ENCODE measurements at places on chromosomes 4 and X.

- DNase-seq = no peak
Measured at GRCh38 chr4:118814891-118815290, 21.0 kb downstream of the SEC24D start.

- no peak for DNase-seq
Measured at GRCh38 chrX:19193565-19193964, 71.3 kb upstream of the ADGRG2 start.

DNA sequence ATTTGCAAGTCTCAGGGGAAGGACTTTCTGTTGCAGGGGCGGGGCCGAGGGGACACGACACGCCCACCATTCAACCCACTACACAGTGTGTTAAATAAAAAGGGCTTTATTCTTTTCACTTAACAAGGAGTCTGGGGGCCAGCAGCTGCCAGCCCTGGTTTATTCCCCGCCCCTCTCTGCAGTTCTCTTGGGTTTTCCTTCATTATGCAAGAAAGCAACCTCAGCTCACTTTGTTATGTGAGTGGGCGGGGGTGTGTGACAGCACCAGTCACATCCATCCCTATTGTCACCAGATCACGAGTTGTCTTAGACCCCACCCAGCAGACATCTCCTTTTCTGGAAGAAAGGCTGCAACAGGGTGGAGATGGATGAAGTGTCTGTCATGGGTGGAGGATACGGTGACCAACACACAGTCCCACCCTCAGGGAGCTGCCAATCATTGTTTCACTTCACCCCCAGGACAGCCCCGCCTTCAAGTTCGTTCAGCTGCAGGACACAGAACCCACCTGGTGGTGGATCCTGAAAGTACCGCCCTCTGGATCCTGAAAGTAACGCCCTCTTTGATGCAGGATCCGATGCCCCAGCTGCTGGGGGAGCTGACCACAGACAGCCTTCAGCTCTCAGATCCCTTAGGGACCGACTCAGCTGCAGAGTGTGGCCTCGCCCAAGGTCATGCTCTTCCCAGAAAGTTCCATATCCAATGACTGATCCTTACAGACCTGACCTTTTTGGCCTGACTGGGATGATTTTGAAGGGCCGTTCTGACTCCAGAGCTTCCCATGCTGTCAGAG lies 79.6 kb downstream of the SMIM20 start:
- DNase-seq = peak; percentile 17

- no peak for DNase-seq
Measured at GRCh38 chr4:78667764-78668163, 108.4 kb upstream of the BMP2K start.

DNA sequence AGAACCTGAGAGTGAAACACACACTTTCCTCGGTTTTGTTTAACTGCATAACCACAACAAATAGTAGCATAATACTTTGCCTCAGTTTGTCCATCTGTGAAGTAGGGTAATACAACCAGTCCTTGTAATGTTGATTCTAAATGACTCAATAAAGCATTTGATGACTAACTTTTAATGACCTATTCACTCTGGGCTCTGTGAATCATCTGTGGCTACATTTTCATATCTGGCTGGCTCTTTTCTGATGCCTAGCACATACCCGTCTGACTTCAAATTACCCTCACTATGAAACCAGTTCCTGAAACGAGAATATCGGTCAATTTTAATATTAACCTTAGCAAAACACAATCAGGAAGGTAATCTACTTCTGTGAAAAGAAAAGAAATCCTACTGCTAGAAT lies 151.0 kb downstream of the SH2D1A start:
- DNase-seq = peak; percentile 10

- DNase-seq = no peak
Measured at GRCh38 chr4:100494166-100494565, 23.7 kb downstream of the EMCN start.

DNA sequence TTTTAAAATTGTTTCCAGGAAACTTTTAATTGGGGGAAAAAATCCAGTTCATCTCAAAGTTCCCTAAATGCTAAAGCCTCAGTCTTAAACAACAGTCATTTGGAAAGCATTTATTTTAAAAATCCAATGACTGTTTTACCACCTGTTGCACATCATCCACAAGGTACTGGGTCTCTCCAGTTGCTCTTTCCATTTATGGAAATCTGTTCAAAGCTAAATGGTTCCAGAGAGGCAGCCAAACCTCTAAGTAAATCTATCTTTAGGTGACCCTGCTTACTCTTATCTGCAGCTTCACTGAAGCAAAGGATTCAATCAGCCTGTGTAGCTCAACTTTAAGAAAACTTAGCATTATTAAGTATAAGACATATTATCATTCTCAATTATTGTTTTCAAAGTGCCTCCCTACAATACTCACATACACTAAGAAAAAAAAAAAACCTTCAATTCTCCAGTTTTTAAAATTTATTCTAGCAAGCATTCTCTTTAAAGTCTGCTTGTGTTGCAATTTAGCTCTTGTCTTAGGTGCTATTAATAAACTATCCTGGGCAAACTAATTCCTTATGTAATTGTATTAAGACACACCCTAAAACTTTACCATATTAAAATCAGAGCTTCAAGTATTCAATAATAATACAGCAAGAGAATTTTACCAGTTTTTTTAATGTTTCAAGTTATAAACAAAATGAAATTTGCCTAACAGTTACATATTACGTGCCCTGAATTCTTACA lies 60.6 kb downstream of the NOCT start:
- DNase-seq = no peak

DNA sequence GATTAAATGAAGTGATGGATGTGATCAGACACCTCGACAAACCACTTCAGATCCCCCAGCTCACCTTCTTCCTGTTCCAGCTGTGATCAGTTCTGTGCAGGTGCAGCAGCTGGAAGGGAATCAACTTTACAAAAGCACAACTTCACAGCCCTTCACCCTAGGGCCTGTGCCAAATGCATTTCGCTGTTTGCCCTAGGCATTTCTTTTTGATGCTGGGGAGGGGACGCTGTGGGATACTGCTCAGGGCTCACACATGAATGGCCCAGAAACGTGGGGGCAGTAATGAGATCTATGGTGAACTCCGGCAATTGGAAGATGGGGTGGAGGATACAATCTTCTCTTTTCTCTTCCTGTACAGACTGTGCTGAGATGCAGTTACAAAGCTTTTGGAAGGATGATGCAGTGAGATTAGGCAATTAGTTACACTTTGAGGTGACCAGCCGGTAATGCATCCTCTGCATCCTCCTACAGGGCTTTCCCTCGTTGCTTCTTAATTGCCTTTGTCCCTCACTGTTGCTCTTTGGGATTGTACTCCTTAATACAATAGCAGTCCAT lies 215.1 kb upstream of the PITX2 start:
- DNase-seq = no peak

DNA sequence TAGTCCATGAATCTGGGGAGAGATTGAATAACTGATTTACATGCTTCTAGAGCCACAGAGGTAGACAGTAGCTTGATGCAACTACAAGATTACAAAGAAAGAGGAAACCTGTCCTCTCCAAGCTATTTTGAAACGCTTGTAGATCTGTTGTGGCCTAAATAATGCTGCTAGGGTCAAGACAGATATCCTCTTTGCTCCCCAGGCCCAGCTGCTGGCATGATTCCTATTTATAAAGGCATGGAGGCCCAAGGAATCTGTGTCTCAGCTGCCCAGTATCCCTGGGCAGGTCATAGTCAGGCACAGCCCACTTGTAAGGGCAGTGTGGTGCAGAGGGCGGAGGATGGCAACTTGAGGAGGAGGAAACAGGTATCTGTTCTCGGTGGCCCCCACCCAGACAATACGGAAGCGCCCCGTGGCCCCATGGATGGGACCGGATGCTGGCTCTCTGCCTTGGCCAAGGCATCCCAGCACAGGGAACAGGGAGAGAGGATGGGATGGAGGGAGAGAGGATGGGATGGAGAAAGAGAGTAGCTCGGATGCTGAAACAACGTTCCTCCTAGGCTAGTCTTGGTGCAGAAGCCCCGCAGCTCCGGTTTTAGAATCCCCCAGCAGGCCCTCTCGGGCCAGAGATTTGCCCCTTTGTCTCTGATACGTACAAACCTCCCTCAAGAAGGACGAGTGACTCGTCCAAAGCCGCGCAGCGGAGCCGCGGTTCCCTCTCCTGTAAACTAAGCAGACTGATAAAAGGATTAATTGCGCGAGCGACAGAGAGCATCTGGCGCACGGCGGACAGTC lies 767 bp upstream of the SMIM20 start:
- DNase-seq = no peak

DNA sequence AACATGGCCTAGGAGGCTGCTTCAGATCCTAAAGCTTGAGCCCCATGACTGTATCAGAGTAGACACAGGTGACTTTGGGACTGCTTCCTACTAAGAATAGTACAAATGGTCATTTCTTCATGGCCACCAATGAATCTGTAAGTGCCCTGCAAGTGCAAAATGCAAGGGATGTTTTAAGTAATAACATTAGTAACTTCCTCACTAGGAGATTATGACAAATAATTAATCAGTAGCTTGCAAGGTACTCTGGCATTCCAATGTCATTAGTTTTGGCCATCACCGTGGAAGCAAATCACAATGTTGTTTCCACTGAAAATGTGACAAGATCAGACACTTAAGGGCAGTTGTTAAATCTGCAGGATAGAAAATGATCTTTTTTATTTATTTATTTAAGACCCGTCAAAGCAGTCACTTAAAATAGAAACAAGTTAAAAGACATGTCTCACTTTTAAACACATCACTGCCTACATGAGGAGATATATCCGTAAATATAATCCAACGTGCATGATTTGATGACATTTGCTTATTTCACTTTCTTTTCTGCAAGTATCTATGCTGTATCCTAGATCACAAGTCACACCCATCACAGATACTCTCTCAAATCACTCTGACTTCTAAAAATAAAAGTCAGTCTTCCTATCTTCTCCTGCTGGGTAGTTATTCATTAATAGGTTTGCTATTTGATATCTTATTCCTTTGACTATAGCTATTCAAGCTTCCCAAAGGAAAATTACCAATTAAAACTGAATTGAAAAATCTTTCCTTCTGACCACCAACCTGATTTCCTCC lies 400.6 kb downstream of the IL15 start:
- peak; percentile 46 for DNase-seq

- DNase-seq = no peak
Measured at GRCh38 chrX:71953946-71954345, 43.3 kb downstream of the NHSL2 start.

DNA sequence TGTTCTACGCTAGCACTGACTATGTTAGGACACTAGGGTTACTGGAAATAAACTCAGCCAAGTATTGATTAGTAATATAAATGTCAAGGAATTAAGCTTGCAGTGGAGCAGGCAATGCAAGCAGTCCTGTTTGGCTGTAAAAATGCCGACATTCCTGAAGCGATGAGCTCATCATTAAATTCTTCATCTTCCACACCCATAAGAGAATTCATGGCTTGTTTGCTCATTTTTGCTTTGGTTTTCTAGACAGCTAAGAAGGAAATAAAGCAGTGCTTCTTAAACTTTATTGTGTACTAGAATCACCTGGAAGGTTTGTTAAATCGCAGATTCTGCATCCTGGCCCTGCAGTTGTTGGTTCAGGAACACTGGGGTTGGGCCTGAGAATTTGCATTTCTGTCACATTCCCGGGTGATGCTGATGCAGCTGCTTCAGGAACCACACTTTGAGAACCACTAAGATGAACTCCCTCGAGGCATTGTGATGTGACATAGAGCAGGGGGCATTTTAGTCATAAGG lies 17.8 kb downstream of the ANXA3 start:
- DNase-seq = peak; percentile 69

DNA sequence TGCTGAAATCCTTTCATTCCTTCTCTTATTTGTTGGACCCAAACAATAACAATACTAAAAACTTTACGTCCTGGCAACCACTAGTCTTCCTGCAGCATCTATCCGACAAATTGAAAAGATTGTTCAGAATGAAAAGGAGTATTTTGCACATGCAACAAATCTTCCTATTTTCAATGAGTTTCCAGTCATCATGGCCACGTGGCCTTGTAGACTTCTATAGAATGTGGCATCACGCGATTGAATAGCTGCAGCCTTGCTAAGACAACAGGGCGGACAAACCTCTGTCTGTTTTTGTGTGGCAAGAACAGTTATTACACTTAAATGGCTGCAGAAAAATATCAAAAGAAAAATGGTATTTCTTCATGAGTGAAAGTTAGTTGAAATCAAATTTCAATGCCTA lies 297.9 kb upstream of the LCORL start:
- DNase-seq = no peak

DNA sequence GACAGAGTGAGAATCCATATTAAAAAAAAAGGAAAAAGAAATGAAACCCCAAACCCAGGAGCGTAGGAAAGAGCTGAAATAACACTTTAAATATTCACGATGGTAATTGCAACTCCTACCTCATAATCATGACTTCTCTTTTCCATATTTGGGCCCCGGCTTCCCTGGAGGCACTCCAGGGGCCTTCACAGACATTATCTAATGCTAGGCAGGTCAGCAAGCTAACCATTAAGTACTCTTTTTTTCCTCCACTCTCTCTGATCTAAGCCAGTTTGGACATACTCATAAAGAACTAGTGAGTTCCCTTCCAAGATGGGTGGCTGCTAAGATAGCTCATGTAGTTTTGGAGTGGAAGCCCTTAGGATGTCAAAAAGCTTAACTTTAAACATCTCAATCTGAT lies 83.2 kb downstream of the SH3KBP1 start:
- no peak for DNase-seq

GRCh38 chrX:10130354-10130753 lies 26.4 kb upstream of the CLCN4 start:
- no peak for DNase-seq

DNA sequence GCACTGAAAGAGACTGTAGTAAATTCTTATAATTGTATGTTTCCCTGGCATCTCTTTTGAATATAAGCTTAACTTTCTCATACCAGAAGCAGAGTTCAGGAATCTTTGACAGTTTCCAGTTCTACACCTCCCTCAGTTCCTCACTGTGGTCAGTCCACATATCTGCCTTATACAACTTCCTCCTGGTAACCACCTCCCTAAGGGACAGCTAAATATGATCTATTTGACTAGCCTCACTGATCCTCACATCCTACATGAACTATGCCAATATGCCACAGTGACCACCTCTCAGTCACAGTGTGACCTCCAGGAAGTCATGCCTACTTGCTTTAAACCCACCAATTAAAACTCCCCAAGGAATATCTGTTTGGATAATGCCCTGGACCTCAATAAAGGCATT lies 51.6 kb upstream of the HDAC8 start:
- no peak for DNase-seq

DNA sequence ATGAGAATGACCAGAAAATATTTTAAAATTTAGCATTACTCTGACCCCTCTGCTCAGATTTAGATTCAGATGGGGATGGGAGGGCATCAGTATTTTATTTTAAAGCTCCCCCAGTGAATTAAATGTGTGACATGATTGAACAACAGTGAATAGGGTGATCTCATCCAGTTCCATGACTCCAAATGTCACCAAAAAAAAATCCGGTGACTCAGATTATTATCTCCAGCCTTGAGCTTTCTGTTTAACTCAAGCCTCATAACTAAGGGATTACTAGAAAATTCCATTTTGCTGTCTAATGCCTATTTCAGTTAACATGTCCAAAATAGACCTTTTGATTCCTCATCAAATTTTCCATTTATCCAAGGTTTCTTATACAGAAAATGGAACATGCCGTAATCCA lies 121.8 kb upstream of the TMEM47 start:
- DNase-seq = no peak

GRCh38 chr4:69025191-69025998 lies 70.9 kb upstream of the UGT2B7 start:
- DNase-seq = no peak

GRCh38 chr4:152894673-152895072 lies 41.5 kb upstream of the FHDC1 start:
- DNase-seq = peak; percentile 50

Measured in RWPE1 (cell line).